ENCODE measurements at places on chromosomes 4 and X. TPM values are rescaled to one million over a fixed set of nuclear protein-coding genes. Genes with fewer than 3 reads are reported as not detected.

The HTN1 gene
- not detected for total RNA-seq

The SFRP2 gene
- 0.33 TPM for total RNA-seq

The DRP2 gene
- total RNA-seq, result 0.24 TPM

The CDKL2 gene
- total RNA-seq, result not detected

The PARM1 gene
- total RNA-seq, result 43.2 TPM

The NLRP2B gene
- not detected for total RNA-seq

The CSN1S1 gene
- total RNA-seq, result not detected

The COPS4 gene
- 34.2 TPM for total RNA-seq

The AKAP14 gene
- not detected for total RNA-seq

The TMEM154 gene
- total RNA-seq, result 42.3 TPM

DNA sequence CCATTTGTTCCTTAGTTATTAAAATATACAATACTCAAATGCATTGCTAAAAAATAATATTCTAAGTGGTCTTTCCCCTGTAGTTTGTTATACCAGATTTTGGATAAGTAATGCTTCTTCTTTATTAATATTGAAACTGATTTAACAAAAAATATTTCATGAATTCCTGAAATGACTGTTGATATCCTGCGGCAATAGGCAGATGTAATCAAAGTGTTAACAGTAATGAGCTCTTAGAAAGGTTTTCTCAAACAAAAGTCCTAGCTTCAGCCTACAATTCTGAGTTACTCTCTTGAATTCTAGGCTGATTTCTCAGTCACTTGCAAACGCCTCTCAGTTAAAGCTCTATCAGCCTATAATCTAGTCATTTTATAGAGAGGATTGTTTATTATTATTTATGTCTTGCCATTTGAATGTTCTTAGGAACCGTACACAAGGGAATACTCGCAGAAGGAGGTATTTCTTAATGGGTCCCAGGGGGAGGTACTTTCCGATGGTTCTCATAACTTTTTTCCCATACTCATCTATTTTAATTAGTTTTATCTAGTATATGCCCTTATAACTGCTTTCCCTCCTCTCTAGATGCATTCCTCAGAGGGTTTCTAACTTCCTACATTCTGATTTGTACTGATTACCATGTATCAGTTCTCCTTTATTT lies 96.8 kb downstream of the FNIP2 start:
- H3K27me3 ChIP-seq, result no peaks in the 10 kb centered on the region
- peak; percentile 59 for DNase-seq
- no peaks in the 10 kb centered on the region for H3K36me3 ChIP-seq
- H3K27ac ChIP-seq, result peak overlapping the region; percentile 19
- H3K4me3 ChIP-seq, result no peak overlapping the region

- no peaks in the 10 kb centered on the region for H3K27me3 ChIP-seq
- H3K27ac ChIP-seq, result no peak overlapping the region
- no peaks in the 10 kb centered on the region for H3K36me3 ChIP-seq
- DNase-seq, result no peak
- peak overlapping the region; percentile 44 for H3K4me3 ChIP-seq
- H3K4me1 ChIP-seq, result no peaks in the 10 kb centered on the region
Observed at GRCh38 chr4:1579001-1579900, 104.9 kb downstream of the FAM53A start.

DNA sequence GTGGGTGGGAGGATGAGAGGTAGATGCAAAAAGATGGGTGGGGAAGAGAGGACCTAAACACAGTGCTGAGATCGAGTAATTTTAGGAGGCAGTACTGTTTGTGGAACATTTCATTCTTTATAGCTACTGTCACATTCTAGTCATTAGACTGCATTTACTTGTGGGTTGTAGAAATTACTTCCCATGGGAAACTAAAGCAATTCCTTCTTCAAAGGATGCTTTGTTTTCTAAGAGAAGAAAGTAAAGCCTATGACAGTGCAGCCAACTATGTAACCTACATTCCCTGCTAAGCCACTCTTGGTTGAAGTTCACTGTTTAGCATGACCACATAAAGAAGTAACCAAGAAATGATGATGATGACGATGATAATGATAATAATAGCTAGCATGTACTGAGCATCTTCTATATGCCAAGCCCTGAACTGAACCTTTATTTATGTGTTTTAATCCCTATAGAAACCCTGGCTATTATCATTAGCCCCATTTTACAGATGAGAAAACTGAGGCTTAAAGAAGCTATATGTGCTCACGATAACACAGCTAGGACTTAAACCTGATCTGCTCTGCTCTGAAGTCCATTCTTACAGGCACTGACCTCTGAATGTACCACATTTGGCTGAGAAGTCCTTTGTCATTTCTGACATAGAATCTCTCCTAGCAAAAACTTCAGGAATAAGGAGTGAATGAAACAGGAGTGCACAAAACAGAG lies 114.5 kb upstream of the KIT start:
- H3K4me1 ChIP-seq, result no peaks in the 10 kb centered on the region
- H3K27me3 ChIP-seq, result no peaks in the 10 kb centered on the region
- H3K4me3 ChIP-seq, result no peak overlapping the region
- no peak for DNase-seq
- no peak overlapping the region for H3K27ac ChIP-seq

DNA sequence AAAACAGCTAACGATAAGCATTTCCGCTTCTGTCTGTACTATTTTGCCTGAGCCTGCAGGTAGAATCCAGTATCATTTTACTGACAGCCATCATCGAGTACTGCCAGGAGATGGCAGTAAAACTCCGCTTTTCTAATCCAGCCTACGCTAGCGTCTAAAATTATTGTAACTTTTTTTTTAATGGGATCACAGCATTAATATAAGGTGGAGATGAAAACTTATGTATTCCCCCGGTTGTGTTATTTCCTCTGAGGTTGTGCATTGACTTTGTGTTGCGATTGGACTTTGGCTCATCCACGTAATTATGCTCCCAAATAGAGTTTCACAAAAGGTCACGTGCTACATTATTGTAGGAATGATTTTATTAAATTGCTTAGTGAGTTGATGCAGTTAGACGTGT lies 248.1 kb downstream of the C4orf33 start:
- no peak for DNase-seq
- no peaks in the 10 kb centered on the region for H3K4me1 ChIP-seq
- no peak overlapping the region for H3K27ac ChIP-seq
- H3K27me3 ChIP-seq, result no peaks in the 10 kb centered on the region
- no peaks in the 10 kb centered on the region for H3K36me3 ChIP-seq

DNA sequence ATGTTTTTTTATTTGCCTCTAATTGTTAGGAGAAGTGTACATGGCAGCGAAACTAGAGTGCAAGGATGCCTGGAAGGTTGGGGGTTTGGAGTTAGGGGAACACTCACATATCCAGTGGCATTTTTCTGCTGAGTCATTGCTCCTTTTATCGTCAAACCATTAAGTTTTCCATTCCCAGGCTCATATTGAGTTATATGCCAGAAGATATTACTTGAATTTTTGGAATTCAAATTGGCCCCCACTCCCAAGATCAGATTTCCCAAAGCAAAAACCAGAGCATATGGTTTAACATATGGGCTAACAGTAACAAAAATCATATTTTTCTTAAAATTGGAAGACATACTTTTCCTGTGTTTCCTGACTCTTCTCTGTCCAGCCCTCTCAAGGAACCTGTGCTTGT lies 152.7 kb downstream of the FSTL5 start:
- no peaks in the 10 kb centered on the region for H3K4me1 ChIP-seq
- H3K4me3 ChIP-seq, result no peak overlapping the region
- H3K36me3 ChIP-seq, result no peaks in the 10 kb centered on the region
- H3K27me3 ChIP-seq, result no peaks in the 10 kb centered on the region

DNA sequence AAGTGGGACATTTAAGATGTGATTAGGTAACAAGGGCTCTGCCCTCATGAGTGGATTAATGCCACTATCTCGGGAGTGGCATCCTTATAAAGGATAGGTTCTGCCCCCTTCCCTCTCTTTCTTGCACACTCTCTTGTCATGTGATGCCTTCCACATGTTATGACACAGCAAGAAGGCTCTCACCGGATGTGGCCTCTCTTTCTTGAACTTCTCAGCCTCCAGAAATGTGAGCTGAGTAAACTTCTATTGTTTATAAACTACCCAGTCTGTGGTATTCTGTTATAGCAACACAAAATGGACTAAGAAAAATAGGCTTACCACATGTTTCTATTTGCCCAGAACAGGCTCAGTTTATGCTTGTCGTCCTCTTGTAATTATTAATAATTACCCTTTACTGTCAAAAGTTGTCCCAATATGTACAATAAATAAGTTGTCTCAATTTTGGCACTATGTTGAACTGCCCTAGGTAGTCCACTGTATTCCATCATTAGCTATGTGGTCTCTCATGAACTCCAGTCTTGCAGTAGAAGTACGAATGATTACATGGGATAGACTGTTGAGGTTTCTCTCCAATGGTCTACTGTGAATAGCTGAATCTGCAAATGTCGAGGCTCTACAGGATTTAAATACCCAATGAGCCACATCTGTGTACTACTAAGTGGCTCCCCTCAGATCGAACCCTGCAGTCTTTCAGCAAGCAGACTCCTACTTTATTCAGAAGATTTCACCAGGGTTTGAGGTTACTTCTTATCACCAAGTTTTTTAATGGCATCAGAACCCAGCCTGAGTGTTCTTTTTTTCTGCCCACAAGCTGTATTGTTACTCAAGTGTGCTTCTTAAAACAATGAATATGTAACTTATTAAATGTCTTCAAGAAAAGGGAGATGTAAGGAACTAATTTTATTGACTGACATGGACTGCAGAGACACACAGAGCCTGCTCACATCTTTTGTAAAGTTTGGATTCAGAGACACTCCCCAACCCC lies 102.0 kb upstream of the LEF1 start:
- no peak for DNase-seq

- H3K4me1 ChIP-seq, result no peaks in the 10 kb centered on the region
- no peak overlapping the region for H3K4me3 ChIP-seq
- peaks cover 11% of the 10 kb centered on the region for H3K27me3 ChIP-seq
- no peak for DNase-seq
- H3K27ac ChIP-seq, result no peak overlapping the region
- no peaks in the 10 kb centered on the region for H3K36me3 ChIP-seq
Observed at GRCh38 chr4:185018834-185019455, 655 bp downstream of the HELT start.

- DNase-seq, result no peak
- H3K27me3 ChIP-seq, result no peaks in the 10 kb centered on the region
- no peaks in the 10 kb centered on the region for H3K4me1 ChIP-seq
- H3K36me3 ChIP-seq, result no peaks in the 10 kb centered on the region
- no peak overlapping the region for H3K27ac ChIP-seq
- no peak overlapping the region for H3K4me3 ChIP-seq
Observed at GRCh38 chr4:172308078-172308477, 494.9 kb downstream of the GALNTL6 start.

GRCh38 chr4:99811850-99812249 lies 4.8 kb upstream of the DAPP1 start:
- no peak overlapping the region for H3K27ac ChIP-seq
- H3K4me3 ChIP-seq, result no peak overlapping the region
- H3K27me3 ChIP-seq, result no peaks in the 10 kb centered on the region
- peaks cover 16% of the 10 kb centered on the region for H3K4me1 ChIP-seq

GRCh38 chr4:92333016-92333415 lies 29.2 kb downstream of the GRID2 start:
- H3K27ac ChIP-seq, result no peak overlapping the region
- no peak for DNase-seq
- no peaks in the 10 kb centered on the region for H3K4me1 ChIP-seq
- no peaks in the 10 kb centered on the region for H3K36me3 ChIP-seq
- no peaks in the 10 kb centered on the region for H3K27me3 ChIP-seq
- no peak overlapping the region for H3K4me3 ChIP-seq

- no peaks in the 10 kb centered on the region for H3K36me3 ChIP-seq
- no peaks in the 10 kb centered on the region for H3K4me1 ChIP-seq
- no peak overlapping the region for H3K27ac ChIP-seq
- H3K4me3 ChIP-seq, result no peak overlapping the region
- DNase-seq, result no peak
- H3K27me3 ChIP-seq, result no peaks in the 10 kb centered on the region
Observed at GRCh38 chr4:24991015-24991414, 39.7 kb downstream of the LGI2 start.

GRCh38 chrX:21960569-21961541 lies 20.3 kb downstream of the SMS start:
- no peaks in the 10 kb centered on the region for H3K27me3 ChIP-seq
- H3K36me3 ChIP-seq, result no peaks in the 10 kb centered on the region
- no peak overlapping the region for H3K27ac ChIP-seq
- DNase-seq, result no peak

DNA sequence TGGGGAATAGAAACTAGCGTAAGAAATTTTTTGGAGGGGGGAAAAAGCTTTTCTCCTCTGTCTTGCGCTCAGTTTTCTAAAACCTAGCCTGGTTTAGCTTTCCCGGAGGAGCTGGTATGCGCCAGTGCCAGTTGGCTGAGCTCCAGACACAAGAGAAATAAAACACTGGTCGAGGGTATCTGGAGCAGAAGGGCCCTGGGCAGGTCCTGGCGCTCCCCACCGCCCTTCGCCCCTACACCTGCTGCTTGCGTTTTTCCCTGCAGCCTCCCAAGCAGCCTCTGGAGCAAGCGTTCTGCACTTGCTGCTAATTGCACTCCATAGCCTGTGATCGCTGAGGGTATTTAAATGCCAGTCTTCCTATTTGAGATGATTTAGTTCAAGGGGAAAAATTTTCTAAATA lies 816 bp downstream of the EREG start:
- H3K27me3 ChIP-seq, result peaks cover 10% of the 10 kb centered on the region
- H3K4me1 ChIP-seq, result no peaks in the 10 kb centered on the region
- H3K27ac ChIP-seq, result no peak overlapping the region

GRCh38 chr4:174926958-174927357 lies 8.8 kb downstream of the ADAM29 start:
- H3K27ac ChIP-seq, result no peak overlapping the region
- peaks cover 13% of the 10 kb centered on the region for H3K4me1 ChIP-seq
- no peaks in the 10 kb centered on the region for H3K36me3 ChIP-seq

GRCh38 chr4:138401334-138401733 lies 159.2 kb upstream of the SLC7A11 start:
- H3K4me3 ChIP-seq, result no peak overlapping the region
- H3K27ac ChIP-seq, result no peak overlapping the region
- peaks cover 12% of the 10 kb centered on the region for H3K4me1 ChIP-seq
- no peaks in the 10 kb centered on the region for H3K27me3 ChIP-seq
- H3K36me3 ChIP-seq, result no peaks in the 10 kb centered on the region
- DNase-seq, result no peak

DNA sequence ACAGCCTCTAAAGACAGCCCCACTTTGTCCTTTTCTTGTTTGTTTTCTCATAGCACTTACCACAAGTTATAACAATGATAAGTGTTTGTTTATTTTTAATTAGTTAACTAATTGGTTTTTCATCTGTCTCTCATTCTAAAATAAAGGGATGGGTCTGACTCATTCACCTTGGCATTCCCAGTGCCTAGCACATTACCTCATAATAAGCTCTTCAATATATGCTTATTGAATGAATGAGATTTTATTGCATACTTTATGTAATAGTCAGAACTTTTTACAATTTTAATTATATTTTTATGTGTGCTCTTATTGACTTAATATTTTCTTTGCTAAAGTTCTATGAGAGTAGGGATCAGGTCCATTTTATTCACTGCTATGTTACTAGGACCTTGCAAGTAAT lies 22.8 kb upstream of the PRKG2 start:
- no peak for DNase-seq
- H3K27me3 ChIP-seq, result no peaks in the 10 kb centered on the region
- H3K4me3 ChIP-seq, result no peak overlapping the region
- H3K36me3 ChIP-seq, result no peaks in the 10 kb centered on the region
- no peak overlapping the region for H3K27ac ChIP-seq
- no peaks in the 10 kb centered on the region for H3K4me1 ChIP-seq

Data from GM12878 (cell line).